GM13977 (cell line): ENCODE measurements at places on chromosomes 11 and 22.
A peak's percentile ranks its signal among the peaks of the same experiment; 100 is the strongest.

GRCh38 chr22:23673826-23674690, 16.8 kb upstream of the RGL4 start:
- no peak for DNase-seq

GRCh38 chr11:114291842-114292680, 4.1 kb upstream of the NNMT start:
- no peak for DNase-seq

GRCh38 chr11:46684367-46684766, 16.1 kb downstream of the ARHGAP1 start:
- DNase-seq, result no peak

- DNase-seq, result no peak
These were observed 107.0 kb downstream of the CTTN start for GRCh38 chr11:70505331-70505731.

GRCh38 chr11:109267293-109268095, 154.5 kb upstream of the C11orf87 start:
- DNase-seq, result no peak

DNA sequence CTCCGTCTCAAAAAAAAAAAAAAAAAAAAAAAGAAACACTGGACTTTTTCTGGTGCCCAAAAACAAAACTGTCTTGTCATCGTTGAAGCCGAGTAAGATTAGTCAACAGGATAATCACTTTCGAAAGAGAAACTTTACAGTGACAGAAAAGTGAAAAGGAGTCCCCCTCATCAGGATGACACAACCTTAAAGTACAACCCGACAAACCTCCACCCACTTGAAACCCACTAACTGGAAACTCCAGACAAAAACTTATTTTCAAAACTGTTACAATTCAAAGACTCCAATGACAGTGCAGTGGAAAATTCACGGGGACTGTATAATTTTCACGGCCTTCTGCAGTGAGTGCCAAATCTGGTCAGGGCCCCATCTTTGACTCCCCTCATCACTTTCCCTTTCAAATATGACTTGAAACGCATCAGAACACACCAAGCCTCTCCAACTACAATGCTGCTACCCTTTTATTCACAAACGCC, 1.3 kb downstream of the DENND5A start:
- peak; percentile 92 for DNase-seq

GRCh38 chr11:8066036-8066910, 14.7 kb upstream of the TUB start:
- DNase-seq, result no peak

GRCh38 chr11:48675945-48676344, 187.4 kb downstream of the OR4A47 start:
- DNase-seq, result no peak

DNA sequence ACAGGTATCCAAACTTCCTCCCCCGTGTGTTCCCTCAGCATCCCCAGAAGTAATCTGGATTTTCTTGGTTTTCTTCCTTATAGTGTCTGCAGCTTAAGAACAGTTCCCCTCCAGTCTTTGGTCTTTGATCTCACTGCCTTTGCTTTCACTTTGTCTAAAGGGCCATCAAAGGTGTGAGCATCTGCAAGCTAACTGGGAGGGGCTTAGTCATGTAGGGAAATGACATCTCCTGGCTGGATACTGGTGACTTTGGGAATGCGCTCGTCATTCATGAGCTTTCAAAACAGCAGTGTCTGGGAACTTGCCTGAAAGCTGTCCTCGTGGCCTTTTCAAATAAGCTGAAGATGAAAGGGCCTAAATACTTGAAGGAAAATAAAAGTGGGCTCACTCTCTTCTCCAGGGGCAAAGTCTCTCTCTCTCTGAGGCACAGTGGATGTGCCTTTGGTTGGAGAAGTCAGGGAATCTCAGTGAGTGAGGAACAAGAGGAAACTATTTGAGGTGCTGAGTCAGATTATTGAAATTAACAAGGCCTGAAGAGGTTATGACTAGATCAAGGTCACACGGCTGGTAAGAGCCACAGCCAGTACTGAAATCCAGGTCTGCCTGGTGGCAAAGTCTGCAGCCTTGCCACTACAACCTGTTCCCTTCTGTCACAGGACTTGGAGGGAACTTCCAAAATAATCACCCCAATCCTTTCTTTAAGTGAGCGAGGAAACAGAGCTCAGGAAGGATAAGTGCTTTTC, 45.6 kb upstream of the TENM4 start:
- DNase-seq, result no peak

GRCh38 chr11:862081-862661, 19.5 kb downstream of the TSPAN4 start:
- DNase-seq, result no peak

GRCh38 chr11:123356539-123356938, 73.5 kb upstream of the GRAMD1B start:
- no peak for DNase-seq

- DNase-seq, result no peak
These were observed 55.8 kb downstream of the IGF2 start for GRCh38 chr11:2083411-2083810.

DNA sequence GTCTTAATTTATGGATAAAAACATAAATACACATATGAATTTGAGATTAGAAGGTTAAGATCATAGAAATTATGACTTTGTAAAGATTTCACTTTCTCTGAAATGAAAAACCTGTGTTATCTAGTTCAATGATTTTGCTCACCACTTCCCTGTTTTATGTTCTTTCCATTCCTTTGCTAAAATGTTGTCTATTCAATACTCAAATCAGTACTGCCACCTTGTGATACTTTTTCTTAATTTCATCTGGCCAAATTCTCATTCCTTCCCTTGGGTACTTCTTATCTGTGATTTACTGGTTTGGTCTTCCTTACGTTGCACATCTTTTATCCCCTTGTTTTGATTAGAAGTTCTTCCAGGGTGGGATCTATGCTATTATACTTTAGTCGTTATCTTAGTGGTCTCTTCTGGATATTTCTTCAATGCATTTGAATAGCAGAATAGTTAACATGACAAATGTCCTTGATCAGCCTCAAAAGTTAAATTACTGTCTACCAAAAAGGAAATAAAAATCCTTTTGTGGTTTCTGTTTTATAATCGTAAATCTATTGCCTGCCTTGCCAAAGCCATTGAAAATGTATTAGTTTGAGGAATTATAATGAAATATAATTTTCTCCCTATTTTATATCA, 197.0 kb downstream of the PGR start:
- peak; percentile 19 for DNase-seq

DNA sequence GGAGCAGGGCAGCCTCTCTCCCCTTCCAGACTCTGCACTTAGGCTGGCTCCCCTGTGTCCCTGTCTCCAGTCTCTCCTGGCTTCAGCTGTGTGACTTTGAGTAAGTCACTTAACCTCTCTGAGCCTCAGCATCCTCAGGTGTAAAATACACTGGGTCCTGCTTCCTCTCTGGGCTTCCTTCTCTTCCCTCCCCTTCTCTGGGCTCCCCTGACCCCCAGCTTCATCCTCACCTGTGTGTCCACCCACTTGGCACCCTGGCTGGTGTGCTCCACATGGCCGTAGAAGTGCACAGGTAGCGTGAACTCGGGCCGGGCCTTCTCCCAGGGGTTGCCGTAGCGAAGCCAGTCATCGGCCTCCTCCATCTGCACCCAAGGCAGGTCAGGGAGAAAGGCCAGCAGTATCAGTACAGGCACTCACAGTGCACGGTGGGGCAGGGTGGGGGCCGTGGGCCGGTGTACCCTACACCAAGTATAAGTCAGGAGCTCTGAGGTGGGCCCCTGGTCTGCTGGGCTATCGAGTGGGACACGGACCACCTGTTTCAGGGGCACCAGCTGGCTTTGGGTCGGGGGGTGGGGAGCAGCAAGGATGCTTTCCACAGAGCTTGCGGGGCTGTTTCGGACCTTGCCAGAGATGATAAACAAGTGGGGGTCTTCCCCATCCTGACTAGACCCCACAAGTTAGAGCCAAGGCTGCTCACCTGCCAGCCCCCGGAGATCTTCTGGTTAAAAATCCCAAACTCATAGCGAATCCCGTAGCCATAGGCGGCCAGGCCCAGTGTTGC, 2.0 kb downstream of the PYGM start:
- no peak for DNase-seq

DNA sequence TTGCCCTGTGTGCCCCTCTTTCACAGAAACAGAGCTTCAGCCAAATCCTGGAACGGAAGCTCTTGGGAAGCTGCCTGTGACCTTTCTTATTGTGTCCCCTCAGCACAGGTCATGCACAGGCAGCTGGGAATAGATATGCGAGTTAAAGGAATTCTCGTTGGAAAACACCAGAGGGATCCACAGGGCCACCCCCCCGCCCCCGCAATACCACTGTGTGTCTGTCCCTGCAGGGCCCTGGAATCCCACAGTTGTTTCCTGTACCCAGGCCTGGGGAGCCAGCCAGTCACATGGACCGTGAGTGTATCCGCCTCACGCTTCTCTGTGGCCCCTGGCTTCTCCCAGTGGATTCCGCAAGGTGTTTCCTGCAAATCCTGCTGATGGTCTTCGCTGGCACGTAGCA, 29.0 kb downstream of the TIMP3 start:
- DNase-seq, result no peak

DNA sequence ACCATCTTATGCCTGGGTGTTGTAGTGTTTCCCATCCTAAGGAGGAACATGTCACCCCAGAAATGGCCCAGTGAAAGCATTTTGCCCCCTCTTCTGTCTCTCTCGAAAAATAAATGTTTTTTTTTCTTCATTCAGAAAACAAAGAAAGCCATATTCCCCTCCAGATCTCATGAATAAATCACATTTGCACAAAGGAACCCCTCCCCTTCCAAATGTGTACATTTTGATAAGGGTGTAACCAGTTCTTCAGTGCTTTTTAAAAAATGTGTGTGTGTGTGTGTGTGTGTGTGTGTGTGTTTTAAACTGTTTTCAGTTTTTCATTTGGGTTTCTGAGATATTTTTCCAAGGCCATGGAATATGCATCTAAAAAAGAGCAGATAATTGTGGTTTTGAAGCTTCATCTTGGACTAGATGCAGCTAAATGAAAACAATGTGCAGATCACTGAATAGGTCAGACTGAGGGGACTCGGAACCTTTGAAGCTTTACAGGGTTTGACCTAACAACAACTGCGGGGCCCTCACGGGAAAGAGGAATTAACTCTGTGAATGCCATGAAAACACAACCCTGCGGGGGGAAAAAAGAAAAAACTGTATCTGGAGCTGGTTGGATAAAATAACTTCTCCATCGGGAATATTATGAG, 76.4 kb downstream of the YAP1 start:
- DNase-seq, result no peak

DNA sequence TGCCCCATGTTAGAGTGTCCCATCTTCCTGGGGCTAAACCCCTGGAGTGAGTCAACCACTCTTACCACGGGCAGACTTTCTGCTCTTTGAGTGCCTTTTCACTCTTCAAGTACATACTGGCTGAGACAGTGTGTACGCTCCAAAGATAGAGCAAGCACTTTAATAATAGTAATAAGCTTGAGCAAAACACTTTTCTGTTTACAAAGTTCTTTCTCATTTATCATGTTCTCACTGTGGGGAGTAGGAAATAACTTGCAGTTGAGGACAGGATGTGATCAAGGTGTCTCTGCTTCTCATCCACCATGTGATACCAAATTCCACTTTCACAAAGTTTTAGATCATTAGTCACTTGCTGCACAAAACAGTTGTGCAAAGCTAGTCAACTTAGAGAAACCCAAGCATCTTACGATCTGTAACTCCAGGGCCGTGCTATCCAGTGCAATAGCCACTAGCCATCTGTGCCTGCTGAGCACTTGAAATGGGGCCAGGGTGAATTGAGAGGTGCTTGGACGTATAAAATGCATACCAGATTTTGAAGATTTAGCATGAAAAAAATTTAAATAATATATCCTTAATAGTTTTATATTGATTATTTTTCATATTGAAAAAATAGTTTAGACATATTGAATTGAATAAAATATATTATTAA, 135.3 kb downstream of the KIF18A start:
- DNase-seq, result no peak

- no peak for DNase-seq
These were observed 414.6 kb upstream of the LARGE1 start for GRCh38 chr22:34334893-34335292.

- DNase-seq, result no peak
These were observed 4.7 kb upstream of the PCF11 start for GRCh38 chr11:83152264-83152663.

DNA sequence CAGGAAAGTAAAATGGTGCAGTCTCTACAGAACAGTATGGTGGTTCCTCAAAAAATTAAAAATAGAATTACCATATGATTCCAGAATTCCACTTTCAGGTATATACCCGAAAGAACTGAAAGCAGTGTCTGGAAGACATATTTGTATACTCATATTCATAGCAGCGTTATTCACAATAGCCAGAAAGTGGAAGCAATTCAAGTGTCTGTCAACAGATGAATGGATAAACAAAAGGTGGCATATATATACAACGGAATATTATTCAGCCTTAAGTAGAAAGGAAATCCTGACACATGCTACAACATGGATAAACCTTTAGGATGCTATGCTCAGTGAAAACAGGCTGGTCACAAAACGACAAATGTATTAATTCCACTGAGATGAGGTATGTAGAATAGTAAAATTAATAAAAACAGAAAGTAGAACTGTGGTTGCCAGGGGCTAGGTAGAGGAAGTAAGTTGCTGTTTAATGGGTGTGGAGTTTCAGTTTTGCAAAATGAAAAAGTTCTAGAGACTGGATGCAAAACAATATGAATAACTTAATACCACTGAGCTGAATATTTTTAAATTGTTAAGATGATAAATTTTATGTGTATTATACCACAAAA, 14.5 kb downstream of the SAA1 start:
- DNase-seq, result peak; percentile 57

DNA sequence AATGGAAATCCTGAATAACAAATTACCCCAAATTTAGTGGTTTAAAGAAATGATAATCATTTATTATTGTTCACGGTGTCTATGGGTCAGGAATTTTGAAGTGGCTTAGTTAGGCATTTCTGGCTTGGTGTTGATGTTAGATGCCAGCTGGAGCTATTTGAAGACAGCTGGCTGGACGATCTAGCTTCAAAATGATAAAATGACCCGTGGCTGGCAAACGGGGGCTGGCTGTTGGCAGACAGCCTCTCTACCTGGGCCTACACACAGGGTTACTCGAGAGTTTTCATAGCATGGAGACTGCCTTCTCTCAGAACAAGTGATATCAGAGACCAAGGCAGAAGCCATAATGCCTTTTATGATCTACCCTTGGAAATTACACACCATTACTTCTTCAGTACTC, 285.2 kb downstream of the METTL15 start:
- DNase-seq, result no peak

DNA sequence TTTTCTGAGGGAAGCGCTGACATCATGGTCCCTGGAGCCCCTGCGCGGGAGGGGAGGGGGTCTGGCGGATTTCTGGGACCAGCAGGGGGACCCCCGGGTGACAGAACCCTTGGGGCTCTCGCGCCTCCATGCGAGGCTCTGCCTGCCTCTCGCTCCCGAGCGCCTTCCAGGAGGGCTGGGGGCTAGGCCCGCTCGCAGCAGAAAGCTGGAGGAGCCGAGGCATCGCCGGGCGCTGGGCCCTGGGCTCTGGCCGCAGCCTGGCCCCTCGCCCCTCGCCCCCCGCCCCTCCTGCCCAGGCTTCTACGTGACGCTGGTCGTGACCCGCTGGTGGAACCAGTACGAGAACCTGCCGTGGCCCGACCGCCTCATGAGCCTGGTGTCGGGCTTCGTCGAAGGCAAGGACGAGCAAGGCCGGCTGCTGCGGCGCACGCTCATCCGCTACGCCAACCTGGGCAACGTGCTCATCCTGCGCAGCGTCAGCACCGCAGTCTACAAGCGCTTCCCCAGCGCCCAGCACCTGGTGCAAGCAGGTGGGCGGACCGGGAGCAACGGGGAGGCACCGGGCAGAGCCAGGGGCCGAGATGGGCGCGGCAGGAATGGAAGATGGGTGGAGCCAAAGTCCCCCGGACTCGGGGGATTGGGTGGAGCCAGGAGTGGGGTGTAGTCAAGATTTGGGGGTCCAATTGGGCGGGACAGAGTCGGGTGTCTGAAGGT, 5.4 kb downstream of the BEST1 start:
- DNase-seq, result no peak

- no peak for DNase-seq
These were observed 39.5 kb downstream of the ELFN2 start for GRCh38 chr22:37387793-37388192.
